Tibial nerve (tissue), 4 donors: ENCODE measurements at places on chromosomes 13 and 19. TPM values are rescaled to one million over a fixed set of nuclear protein-coding genes. Genes with fewer than 3 reads are reported as not detected.

DNA sequence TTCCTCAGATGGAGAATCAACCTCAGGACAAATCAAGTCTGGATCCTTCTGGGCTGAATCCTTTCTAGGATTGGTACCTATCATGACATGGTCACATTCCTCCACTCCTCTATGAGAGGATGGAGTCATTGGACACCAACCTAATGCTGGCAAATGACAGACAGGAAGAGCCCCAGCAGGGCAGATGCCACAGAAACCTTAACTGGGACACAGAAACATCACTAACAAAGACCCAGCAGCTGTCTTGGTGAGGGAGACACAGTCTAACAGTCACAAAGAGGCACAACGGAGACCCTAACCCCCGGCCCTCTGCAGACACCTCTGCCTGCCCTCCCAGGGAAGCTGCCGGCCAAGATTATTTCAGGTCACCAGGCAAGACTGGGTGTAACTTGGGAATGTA, 2.1 kb downstream of the ANKRD27 start:
- peaks cover 46% of the 10 kb centered on the region for H3K4me1 ChIP-seq
- no peaks in the 10 kb centered on the region for H3K36me3 ChIP-seq
- H3K27ac ChIP-seq: no peak overlapping the region
- peaks cover 19% of the 10 kb centered on the region for H3K27me3 ChIP-seq
- no peak for DNase-seq
- H3K4me3 ChIP-seq: no peak overlapping the region

DNA sequence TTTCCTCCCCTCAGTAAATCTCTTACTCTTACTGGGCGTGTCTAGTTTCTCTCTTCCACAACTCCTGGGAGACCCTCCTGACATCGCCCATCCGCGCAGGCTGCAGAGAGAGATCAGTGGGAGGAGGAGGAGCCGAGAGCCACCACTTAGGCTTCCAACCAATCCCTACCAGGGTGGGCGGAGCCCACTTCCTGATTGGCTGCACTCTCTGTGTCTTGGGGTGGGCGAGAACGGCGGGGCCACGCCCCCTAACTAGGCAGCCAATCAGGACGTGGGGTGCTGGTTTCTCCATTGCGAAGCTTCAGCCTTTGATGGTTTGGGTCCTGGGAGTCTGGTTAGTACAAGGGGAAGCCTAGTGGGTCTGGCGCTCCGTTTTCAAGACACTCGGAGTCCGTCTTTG, at the start of gene PMIS2:
Gene PMIS2, plus strand, starts transcription at position 326 of the 400 bp plus-strand sequence. CDS start 87 bp downstream, outside the sequence.
- no peaks in the 10 kb centered on the region for H3K27me3 ChIP-seq
- H3K27ac ChIP-seq: no peak within 1 kb of the TSS
- H3K4me1 ChIP-seq: no peaks in the 10 kb centered on the region
- no peaks in the 10 kb centered on the region for H3K36me3 ChIP-seq
- no peak for DNase-seq

- no peak overlapping the region for H3K27ac ChIP-seq
- H3K4me3 ChIP-seq: no peak overlapping the region
- peaks cover 6% of the 10 kb centered on the region for H3K4me1 ChIP-seq
Observed at GRCh38 chr13:41411060-41411459, 46.3 kb upstream of the RGCC start.

- no peaks in the 10 kb centered on the region for H3K36me3 ChIP-seq
- H3K4me1 ChIP-seq: no peaks in the 10 kb centered on the region
- no peak for DNase-seq
- H3K27me3 ChIP-seq: no peaks in the 10 kb centered on the region
Observed at GRCh38 chr13:20263393-20264044, 31.4 kb upstream of the GJB6 start.

GRCh38 chr13:110057052-110057451, 249.9 kb downstream of the COL4A1 start:
- no peak overlapping the region for H3K27ac ChIP-seq
- H3K4me3 ChIP-seq: no peak overlapping the region
- H3K36me3 ChIP-seq: no peaks in the 10 kb centered on the region

- H3K4me3 ChIP-seq: no peak overlapping the region
- H3K27ac ChIP-seq: no peak overlapping the region
- no peaks in the 10 kb centered on the region for H3K27me3 ChIP-seq
- no peak for DNase-seq
- no peaks in the 10 kb centered on the region for H3K4me1 ChIP-seq
Observed at GRCh38 chr19:524062-524674, 7.4 kb upstream of the CDC34 start.

GRCh38 chr13:44605275-44605674, 29.1 kb upstream of the TSC22D1 start:
- no peak overlapping the region for H3K27ac ChIP-seq
- H3K36me3 ChIP-seq: no peaks in the 10 kb centered on the region
- DNase-seq: no peak
- no peaks in the 10 kb centered on the region for H3K27me3 ChIP-seq
- H3K4me1 ChIP-seq: no peaks in the 10 kb centered on the region

DNA sequence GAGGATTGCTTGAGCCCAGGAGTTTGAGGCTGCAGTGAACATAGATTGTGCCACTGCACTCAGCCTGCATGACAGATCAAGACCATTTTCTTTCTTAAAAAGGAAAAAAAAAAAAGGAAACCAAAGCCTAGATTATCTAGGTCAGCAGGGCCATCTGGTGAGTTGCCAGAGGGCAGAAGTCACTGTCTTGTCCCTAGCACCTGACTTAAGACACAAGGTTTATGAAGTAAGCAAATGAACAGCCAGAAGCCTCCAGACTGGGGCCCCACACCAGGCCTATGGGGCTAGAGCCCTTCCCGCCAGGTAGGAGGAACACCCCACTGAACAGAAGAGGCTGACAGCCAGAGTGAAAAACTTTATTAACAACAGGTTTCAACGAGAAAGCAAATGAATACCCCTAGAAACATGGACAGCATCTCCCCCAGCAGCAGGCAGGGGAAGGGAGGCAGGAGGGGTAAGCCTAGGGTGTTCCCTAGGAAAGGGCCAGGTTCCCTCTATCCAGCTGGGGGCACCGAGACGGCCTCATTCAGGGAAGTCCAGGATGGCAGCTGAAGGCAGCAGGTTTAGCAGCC, 1.2 kb downstream of the WDR83 start:
- no peak overlapping the region for H3K4me3 ChIP-seq
- H3K4me1 ChIP-seq: peaks cover 58% of the 10 kb centered on the region
- H3K27me3 ChIP-seq: no peaks in the 10 kb centered on the region
- no peak overlapping the region for H3K27ac ChIP-seq

ZNF525 gene
- total RNA-seq: 4.2 TPM
